AG04449 (cell line): ENCODE measurements at places on chromosomes 6 and 20.

DNA sequence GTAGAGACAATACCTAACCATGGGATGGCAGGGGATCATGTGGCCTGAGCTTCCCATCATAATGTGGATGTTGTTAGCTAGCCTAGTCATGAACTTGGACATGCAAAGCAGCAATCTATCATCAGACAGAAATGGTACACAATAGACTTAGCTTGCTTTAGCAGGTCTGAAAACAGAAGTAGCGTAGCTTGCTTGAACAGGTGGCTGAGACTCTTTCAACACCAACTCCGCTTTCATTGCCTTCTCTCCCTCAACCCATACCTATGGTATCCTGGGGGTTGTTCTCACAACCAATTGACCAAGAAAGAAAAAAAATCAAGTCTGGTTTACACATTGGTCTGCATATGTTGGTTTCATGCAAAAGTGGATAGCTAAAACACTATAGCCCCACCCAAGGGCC lies 23.0 kb downstream of the CD164 start:
- no peak for DNase-seq

DNA sequence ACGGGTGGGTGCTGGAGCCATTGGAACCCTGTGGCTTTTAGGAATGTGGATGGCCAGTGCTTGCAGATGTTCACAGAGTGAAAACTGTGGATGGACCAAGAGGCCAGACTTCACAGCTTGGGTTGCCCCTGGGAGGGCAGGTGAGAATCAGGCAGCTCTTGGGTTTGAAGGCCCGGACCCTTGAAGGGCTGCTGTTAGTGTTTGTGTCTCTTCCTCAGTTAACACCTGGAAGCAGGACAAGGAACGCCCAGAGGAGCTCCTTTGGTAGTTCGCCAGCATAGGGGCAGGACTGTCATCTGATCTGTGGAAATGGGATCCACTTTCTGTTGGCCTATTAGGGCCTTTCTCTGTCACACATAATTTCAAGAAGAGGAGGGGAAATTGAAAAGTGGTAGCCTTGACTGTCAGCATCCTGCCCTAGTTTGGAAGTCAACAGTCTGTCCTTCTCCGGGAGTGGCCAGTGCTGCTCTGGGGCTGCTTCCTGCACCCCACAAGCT lies 43.6 kb downstream of the RIOK1 start:
- no peak for DNase-seq

- no peak for DNase-seq
Measured at GRCh38 chr20:40583205-40583604, 105.8 kb downstream of the MAFB start.

DNA sequence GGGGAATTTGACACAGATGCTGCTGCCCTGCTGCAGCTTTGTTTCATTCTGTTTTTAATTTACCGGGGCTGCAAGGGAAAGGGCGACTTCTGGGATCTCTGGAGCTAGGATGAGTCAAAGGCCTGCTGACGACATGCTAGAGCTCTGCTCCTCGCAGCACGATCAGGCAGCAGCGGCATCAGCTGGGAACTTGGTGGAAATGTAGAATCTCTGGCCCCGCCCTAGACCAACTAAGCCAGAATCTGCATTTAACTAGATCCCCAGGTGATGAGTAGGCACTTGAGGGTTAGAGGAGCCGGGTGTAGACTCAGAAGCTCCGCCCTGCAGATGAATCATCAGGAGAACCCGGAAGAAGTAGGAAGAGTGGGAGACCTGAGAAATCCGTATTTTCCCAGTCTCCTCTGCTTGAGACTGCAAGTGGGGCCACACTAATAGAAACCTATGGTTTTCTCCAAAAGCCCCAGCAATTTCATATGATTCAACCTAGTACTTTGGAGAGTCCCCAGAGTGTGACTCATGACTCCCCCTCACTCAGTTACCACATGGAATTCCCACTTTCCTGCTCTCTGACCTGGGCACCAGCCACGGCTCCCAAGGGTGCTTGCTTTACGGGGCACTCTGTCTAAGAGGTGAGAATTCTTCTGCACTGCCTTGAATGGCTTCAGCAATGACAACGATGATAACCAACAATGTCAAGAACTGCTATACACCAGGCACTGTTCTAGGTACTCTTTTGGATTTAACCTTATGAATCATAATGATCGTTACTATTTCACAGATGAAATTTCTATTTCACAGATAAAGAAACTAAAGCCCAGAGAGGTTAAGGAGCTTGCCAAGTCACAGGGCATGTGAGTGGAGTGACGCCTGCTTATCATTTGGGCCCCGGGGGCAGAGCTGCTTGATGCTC lies 18.1 kb downstream of the TUBB2B start:
- peak; percentile 88 for DNase-seq

DNA sequence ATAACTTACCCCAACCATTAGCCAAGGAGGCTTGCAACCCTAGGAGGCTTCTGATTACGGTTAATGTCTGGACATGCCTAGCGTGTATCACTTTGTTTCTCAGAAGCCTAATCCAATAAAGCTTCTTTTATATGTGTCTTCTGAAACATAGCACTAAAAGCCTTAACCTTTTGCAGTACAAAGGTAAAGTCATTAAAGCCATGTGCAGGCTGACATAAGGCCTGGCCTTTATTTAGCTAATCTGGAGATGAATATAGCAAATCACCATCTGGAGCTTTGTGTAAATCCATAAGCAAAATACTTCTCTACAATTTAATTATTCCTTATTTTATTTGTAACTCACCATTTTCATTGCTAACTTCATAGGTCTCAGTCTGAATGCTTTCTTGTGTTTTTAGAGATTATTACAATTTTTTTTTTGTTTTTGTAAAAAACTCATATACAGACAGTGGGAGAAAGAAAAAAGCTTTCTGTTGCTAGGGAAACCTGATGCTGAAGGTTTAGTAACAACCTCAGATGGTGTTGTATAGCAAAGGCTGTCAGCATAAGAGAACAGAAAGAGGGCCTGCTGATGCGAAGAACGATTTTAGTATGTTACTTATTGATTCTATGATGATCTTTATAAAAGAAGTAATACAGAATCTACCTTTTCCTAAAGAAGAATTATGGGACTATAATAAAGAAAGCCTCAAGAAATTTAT lies at the start of gene EYS:
Gene EYS (minus strand): TSS at position 101 of the 701 bp plus-strand sequence. CDS start 211,816 bp downstream, outside the sequence.
- no peak for DNase-seq

DNA sequence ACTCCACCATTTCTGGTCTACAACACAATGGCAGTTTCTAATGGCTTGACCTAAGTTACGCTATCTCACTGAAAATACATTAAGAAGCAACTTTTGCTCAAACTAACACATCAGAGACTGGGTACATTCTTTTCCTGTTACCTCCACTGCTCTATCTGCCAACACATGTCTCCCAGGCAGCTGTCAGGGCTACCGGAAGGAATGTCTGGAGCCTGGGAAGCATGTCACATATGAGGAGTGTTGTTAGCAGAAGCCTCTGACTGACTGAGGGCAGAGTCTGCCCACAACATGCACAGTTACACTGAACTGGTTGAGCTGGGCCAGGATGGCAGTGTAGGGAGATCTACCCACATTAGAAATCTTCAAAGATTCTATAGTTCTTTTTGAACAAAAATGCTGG lies 264.5 kb downstream of the KIF16B start:
- DNase-seq = no peak

DNA sequence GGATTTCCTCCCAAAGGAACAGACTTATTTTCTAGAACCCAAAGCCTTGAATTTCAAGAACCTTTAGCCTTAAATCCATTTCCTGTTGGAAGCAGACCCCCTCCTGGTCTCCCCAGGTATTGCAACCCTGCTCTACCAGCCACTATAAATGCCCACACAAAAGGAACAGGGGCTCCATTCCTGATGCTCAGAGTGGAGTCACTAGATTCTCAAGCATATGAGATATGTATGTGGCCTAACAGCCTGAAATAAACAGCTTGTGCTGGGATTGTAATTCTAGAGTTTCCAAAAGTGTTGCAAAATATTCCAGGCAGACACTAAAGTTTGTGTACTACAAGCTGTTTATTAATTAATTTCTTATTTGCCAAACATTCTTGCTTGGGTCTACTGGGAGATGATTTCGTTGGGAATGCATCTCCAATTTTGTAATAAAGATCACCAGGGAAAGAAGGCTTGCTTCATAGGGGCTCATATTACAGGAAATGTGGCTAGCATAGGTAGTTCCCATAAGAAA lies 44.8 kb downstream of the RIPOR3 start:
- DNase-seq = peak; percentile 74

- no peak for DNase-seq
Measured at GRCh38 chr6:38479331-38479730, 160.4 kb downstream of the BTBD9 start.

DNA sequence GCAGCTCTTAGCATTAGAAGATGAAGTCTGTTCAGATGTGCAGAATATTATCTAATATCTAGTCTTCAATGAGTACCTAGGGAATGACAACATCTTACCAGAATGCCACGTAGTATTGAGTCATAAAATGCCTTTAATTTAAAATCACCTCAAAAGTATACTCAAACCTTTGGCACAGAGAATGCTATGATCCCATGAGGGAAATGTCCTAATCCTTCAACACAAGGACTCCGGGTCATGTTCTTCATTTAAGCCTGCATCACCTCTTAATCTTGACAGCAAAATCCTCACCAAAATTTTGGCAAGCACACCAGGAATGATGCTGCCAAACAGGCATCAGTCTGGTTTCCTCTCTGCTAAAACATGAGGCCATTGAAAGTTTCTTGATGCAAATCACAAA lies 23.6 kb upstream of the MARCKS start:
- no peak for DNase-seq

GRCh38 chr6:35497571-35498421 lies 917 bp upstream of the TEAD3 start:
- no peak for DNase-seq

- peak; percentile 49 for DNase-seq
Measured at GRCh38 chr20:1764136-1765033, 106.8 kb upstream of the SIRPG start.

- DNase-seq = no peak
Measured at GRCh38 chr6:114200891-114201290, 141.9 kb downstream of the HS3ST5 start.

GRCh38 chr20:52473186-52473585 lies 281.6 kb upstream of the ZFP64 start:
- no peak for DNase-seq

- DNase-seq = no peak
Measured at GRCh38 chr6:73290435-73290834, 27.4 kb upstream of the KHDC1 start.

DNA sequence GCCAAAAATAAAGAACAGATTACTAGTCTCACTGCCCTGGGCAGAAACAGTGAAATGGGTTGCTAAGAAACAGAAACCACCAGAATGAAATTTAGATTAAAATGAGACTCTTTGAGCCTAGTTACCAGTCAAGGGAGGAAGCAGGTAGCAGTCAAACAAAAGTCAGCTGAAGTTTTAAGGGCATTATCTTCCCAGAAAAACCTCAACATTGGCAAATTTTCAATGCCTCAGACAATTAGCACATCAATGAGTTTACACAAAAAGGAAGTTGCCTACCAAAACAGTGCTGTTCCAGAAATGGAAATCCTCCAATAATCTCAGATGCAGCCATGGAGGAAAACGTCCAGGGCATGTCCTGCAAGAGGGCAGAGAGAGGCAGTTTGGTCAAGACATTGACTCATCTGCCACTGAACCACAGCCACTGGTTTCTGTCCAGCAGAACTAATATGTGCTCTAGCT lies 399.7 kb upstream of the ADGRB3 start:
- no peak for DNase-seq

DNA sequence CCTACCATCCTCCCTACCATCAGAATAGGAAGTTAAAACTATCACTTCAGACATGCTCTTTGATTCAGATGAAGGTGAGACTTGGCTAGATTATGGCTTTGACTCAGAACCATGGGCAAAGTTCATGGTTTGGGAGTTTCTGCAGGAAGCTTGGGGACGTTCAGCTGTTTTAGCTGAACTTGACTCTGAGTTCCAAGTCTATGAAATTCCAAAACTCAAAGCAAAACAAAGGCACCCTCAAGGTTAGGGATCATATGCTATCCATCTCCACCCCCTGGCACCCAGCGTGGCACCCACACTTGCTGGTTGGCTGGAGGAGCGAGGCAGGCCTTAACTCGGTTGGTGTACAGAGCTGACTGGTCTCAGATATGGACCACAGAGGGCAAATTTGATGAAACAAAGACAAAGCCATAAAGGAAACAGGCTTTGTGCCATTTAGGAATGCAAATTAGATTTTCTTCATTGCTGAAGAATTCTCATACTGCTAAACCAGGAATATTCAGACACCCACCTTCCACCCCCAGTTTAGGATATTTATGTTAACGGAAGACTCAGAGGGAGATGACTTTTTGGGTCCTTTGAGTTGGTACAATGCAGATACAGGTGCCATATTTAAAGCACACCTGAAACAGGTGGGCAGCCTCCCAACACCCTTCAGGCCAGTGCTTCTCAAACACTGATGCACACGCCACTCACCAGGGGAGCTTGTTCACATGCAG lies 88.4 kb upstream of the SLC22A16 start:
- no peak for DNase-seq

DNA sequence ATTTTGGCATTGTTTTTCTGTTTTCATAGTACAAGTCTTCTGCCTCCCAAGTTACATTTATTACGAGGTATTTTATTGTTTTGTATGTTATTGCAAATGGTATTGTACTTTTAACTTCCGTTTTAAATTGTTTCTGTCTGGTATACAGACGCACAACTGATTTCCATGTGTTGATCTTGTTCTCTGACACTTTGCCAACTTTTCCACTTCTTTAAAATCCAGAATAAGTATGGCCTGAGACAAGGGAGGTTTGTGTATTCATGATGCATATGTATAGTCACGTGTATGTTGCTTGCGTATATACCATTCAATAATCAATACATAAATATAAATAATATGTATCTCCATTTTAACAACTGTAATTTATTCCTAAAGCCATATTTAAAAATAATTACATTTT lies 41.2 kb downstream of the THBS2 start:
- no peak for DNase-seq

- no peak for DNase-seq
Measured at GRCh38 chr6:70424291-70424690, 11.0 kb downstream of the FAM135A start.

DNA sequence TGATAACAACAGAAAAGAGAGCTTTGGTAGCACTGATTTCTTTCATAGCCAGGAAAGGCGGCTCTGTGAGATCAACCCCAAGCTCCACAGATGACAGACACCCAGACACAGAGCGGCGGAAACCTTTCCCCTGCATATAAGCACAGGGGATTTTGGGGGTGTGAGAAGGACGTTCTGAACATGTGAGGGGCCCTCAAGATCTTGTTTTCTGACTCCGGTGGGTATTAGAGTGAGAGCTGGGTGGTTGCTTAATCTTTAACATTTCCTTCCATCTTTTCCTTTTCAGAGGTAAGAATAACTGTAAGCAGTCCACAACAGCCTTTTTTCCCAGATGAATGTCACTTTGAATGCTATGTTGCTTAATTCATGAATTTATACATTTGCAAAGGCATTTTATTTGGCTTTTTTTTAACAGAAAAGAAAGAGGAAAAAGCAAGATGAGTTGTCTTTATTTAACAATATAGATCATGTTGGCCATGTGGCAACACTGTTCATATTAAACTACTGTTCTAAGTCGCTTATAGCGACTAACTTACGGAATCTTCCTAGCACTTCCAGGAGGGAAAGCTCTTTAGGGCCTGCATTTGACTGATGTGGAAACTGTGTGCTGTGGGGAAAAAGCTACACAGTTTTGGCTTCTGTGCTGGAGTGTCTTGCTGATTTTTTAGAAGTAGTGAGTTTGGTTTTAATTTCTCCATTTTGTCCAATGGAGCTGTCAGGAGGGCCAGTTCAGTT lies 80.5 kb upstream of the NAA20 start:
- DNase-seq = no peak

GRCh38 chr6:10884245-10884972 lies 2.4 kb upstream of the SYCP2L start:
- no peak for DNase-seq
